SK-N-DZ (cell line): ENCODE measurements at places on chromosomes 12 and 14.

- no peak for DNase-seq
Observed at GRCh38 chr12:116299665-116300328, 22.3 kb upstream of the MED13L start.

GRCh38 chr12:78430551-78430950, 434.0 kb upstream of the SYT1 start:
- DNase-seq: no peak

DNA sequence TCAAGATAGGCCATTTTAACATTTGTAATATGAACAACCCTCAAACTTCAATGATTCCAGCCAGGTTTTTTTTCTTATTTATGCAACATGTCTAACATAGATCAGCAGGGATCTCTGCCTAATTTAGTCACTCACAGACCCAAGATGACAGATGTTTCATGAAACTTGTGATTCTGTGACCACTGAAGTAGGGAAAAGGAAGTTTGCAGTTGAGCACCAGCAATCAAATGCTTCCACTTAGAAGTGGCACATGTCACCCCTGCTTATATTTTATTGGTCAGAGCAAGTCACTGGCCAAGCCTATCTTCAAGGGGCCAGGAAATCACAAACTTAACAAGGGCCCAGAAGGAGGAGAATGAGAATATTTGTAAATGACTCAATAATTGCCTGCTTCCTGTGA, 150.6 kb downstream of the BCAT1 start:
- no peak for DNase-seq

DNA sequence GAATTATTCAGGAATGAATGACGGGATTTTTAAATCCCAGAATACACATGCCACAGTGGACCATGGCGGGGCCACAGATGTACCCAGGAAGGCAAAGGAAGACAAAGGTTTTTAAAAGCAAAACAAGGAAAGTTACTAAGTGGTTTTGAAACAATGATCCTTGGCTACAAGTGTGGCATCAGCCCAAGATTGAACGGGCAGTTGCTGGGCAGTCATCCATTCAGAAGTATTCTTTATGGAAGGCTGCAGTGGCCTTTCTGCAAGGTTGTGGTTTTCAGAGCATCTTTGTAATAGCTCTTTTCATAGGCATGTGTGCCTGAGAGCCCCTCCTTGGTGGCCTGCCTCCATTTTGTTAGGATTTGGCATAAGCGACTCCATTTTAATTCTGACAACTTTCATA, 13.4 kb upstream of the IFI27 start:
- DNase-seq: no peak

GRCh38 chr12:49539406-49540228, 787 bp downstream of the KCNH3 start:
- no peak for DNase-seq

DNA sequence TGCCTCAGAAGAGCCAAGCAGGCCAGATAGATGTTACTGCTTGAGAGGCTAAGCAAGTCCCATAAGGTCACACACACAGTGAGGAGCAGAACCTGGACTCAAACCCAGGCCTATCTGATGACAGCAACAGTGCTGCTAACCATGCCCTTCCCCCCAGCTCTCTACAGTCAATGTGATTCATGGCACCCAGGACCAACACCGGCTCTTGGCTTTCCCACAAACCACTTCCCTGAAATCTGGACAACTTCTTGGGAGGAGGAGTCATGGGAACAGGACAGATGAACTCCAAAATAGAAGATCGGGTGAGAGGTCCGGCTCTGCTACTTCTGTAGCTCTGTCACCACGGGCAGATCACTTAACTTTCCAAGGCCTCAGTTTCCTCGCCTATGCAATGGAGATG, 716 bp upstream of the PTGDR start:
- no peak for DNase-seq

GRCh38 chr12:46556819-46557524, 184.4 kb upstream of the SLC38A2 start:
- DNase-seq: no peak

- no peak for DNase-seq
Observed at GRCh38 chr12:88782351-88782750, 202.1 kb upstream of the KITLG start.

- no peak for DNase-seq
Observed at GRCh38 chr12:31035967-31036665, 37.5 kb upstream of the DDX11 start.

DNA sequence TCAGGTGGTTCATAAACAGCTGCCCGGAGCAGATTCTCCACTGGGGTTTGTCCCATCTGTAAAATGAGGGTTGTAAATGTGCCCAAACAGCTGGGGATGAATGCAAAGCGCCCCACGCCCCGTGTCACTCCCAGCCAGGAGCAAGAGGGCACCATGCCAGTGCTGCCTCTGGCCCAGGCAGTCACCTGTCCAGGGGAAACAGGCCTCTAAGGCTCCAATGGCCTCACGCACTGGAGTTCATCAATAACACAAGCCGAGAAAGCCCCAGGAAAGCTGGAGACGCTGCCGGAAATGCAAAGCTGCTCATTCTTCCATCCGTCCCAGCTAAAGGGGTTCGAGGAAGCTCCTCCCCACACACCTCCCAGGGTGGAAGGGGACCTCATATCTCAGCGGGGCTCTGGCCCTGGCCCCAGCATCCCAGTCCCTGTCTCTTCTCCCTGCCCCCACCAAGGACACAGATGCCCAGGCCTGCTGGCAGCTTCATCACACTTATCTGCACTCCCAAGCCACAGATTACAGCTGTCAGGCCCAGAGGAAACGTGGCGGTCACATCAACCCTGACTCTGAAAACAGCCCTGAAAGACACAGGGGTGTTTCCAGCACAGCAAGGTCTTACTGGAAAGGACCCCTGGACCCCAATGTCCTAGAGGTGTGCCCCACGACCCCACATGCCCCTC, 21.5 kb downstream of the SCARB1 start:
- no peak for DNase-seq

- no peak for DNase-seq
Observed at GRCh38 chr12:18828987-18829386, 91.1 kb downstream of the CAPZA3 start.

DNA sequence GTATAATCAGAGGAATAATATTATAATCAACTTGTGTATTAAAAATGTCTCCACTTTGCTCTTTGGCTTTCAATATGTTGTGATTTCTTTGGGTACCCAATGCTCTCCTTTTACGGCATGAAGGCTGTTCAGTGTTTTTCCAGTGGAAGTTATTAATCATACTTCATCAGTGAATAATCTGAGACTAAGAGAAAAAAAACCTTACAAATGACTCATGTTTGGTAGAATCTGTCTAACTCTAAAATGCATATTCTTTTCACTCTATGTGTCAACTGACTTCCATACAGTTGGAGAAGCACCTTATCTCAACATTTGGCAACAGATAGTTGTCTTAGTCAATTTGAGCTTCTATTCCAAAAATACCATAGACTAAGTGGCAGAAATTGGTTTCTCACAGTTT, 82.2 kb downstream of the PTPRO start:
- no peak for DNase-seq

- no peak for DNase-seq
Observed at GRCh38 chr12:64665514-64665913, 55.2 kb downstream of the RASSF3 start.

DNA sequence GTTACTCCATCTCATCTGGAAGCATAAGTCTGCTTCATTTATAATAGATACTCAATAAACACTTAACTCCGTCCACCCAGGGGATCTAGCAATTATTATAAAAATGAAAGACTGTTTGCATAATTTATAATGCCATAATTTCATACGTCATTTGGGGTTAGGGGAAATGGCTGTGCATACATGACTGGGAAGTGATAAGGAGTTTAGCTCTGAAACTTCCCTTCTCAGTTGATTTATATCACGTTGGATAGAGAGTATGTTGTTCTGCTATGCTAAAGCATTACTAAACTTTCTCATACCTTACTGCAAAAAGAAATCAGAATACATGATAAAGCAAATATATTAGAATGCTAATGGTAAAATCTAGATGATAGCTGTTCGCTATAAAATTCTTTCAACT, 90.4 kb upstream of the DYNC1H1 start:
- no peak for DNase-seq

DNA sequence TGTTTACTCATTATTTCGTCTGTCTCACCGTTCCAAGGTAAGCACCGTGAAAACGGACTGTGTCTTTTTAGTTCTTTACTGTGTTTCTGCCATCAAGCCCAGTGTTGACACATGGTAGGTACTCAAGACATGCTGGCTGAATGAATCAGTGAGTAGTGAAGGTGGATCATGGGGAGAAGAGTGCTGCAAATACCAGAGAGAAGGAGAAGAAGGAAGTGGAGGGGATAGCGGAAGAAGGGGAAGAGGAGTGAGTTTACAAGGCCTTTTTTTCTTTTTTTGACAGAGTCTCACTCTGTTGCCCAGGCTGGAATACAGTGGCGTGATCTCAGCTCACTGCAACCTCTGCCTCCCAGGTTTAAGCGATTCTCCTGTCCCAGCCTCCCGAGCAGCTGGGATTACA, 54.6 kb downstream of the ETV6 start:
- DNase-seq: no peak

GRCh38 chr12:105948331-105948730, 190.4 kb downstream of the NUAK1 start:
- no peak for DNase-seq

GRCh38 chr12:79531518-79531917, 159.2 kb downstream of the PAWR start:
- DNase-seq: no peak

GRCh38 chr12:113755098-113755497, 211.0 kb downstream of the RBM19 start:
- no peak for DNase-seq
